SW 1271 (cell line): ENCODE measurements at places on chromosomes 1 and 21.

DNA sequence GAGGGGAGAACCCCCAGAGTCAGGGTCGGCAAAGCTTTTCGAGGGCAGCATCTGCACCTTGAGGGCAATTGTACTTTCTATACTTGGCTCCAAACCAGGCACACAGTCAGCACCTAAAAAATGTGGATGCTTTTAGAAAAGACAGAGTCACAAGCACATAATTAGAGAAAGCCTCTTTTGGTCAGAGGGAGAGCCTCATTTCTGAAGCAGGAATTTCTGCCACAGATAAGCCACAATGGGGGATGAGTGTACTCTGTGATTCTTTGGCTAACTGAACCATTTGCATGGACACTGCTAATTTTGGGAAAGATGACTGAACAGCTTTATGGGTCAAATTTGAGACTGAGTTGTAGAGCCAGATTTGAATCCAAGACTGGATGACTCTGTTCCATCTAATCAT is 635.7 kb downstream of the KIF26B start:
- DNase-seq, result no peak

DNA sequence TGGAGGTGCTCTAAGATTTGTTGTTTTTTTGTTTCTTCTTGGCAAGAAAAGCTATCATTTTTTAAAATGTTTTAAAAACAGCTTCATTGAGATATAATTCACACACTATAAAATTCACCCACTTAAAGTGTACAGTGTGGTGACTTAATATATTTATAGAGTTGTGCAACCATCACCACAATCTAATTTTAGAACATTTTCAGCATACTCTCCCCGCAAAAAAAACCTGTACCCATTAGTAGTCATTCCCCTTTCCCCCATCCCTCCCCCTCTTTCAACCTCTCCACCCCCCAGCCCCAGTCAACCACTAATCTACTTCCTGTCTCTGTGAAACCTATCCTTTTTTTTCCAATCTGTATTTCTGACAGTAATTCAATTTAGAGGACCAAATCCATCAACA is 30.6 kb downstream of the ZC3H11B start:
- no peak for DNase-seq

DNA sequence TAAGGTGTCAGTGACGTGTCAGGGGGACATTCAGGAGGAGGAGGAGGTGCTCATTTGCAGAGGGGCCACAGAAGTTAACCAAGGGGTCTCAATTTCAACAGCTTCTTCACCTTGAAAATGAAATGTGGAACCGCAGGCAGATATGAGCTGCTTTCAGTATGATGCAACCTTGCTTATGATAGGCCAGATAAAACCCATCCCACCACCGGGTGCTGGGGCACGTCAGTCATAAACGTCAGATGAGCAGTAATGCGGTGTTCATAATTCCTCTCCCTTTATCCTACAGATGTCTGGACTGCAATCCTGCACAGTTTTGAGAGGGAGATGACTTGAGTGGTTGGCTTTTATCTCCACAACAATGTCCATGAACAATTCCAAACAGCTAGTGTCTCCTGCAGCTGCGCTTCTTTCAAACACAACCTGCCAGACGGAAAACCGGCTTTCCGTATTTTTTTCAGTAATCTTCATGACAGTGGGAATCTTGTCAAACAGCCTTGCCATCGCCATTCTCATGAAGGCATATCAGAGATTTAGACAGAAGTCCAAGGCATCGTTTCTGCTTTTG is 1.7 kb downstream of the PTGFR start:
- no peak for DNase-seq

GRCh38 chr1:154747740-154748404 is 122.2 kb downstream of the KCNN3 start:
- no peak for DNase-seq

GRCh38 chr1:192357924-192358323 is 41.1 kb downstream of the RGS21 start:
- no peak for DNase-seq

DNA sequence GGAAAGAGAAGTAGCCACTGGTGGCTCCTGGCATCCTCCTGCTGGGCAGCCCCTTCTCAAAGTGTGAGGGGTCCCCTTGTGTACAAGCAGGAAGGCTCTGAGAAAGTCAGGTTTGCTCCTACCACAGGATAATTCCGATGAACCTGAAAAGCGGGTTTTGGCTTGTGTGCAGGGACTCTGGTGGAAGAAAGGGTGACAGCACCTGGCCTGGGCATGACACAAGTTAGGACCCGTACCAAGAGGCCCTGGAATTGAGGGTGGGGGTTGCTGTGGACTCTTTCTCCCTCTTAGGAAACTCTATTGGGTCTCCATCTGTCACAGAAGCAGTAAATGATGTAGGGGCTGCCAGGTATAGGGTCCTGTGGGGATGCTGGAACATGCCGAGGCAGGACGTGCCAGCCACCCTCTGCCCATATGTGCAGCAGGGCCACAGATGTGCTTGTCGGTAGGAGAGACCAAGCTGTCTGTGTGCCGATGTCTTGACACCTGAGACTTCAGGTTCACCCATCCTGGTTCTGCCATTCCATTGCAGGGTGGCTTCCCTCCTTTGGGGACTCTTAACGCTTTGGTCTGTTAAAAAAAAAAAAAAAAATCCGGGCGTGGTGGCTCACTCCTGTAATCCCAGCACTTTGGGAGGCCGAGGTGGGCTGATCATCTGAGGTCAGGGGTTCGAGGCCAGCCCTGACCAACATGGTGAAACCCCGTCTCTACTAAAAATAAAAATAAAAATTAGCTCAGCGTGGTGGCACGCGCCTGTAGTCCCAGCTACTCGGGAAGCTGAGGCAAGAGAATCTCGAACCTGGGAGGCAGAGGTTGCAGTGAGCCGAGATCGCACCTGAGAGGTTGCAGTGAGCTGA is 9.8 kb downstream of the C1orf35 start:
- DNase-seq, result no peak

DNA sequence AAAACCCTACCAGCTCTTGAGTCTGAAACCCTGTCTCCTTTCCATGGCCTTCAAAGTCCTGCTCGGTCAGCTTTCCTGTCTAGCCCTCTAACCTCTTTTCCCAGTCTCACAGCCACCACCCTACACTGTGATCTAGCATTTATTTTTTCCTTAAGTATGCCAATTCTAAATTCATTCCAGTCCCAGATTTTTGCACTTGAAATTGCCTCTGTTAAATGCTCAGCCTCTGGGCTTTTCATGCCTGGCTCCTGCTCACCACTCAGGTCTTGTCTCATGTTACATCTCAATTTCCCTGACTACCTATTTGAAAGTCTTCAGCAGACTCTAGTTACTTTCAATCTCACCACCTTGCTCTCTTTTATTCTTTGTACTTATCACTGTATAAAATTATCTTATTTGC is 176.2 kb downstream of the ADGRL4 start:
- no peak for DNase-seq

GRCh38 chr1:156804572-156805243 is 11.9 kb downstream of the SH2D2A start:
- DNase-seq, result no peak

GRCh38 chr1:159924025-159924790 is 1.1 kb downstream of the TAGLN2 start:
- DNase-seq, result peak; percentile 61

GRCh38 chr1:172040466-172040865 is 199.2 kb downstream of the DNM3 start:
- no peak for DNase-seq

DNA sequence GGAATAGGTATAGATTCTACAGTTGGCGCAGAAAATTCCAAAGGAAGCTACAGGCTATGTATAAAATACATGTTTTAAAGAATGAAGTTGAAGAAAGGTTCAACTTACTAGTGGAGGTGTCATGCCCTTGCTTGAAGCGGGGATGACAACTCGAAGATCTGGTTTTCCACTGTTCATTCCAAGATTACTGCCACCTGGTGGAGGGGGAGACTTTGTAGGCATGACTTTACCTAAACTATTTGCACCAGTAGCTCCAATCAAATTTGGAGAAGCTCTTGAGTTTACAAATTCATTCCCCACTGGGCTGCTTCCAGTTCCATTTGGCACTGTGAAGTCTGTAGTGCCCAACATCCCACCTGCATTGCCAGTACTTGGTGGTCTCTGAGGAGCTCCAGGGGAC is 81.7 kb downstream of the AXDND1 start:
- DNase-seq, result no peak

GRCh38 chr1:40986956-40987355 is 7.5 kb downstream of the CTPS1 start:
- DNase-seq, result no peak

DNA sequence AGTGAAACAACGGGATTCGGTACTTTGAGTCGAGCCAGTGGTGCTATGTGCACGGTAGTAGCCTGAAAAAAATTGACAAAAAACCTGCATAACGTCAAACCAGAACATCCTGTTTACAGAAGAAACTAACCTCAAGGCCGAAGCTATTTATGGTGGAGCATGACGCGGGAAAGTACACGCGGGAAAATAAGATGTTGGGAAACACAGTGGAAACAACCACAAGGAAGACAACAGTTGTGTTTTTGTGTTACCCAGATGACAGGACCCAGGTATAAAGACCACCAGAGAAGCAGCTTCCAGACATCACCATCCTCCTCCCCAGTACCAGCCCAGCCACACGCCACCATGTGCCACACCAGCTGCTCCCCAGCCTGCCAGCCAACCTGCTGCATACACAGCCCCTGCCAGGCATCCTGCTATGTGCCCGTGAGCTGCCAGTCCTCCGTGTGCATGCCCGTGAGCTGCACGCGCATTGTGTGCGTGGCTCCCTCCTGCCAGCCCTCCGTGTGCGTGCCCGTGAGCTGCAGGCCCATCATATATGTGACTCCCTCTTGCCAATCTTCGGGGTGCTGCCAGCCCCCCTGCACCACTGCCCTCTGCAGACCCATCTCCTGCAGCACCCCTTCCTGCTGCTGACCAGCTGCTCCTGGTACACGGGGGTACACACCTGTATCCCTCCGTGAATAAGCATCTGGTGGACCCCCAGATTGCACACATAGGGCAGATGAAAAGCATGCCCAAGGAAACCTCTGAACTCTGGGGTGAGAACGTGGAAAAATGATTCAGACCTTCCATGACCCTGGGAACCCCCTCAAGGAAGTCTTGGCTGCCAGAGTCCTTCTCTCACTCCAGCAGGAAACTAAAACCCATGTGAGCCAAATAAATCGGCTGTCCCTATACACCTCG is at the start of gene KRTAP12-3:
KRTAP12-3 (plus strand) TSS at position 298 of the 906 bp plus-strand sequence; CDS start at position 346, 48 bp downstream.
- DNase-seq, result no peak

- peak; percentile 54 for DNase-seq
Observed at GRCh38 chr1:55310505-55310971, 95.4 kb upstream of the USP24 start.

- no peak for DNase-seq
Observed at GRCh38 chr1:95888941-95889390, 655.0 kb downstream of the RWDD3 start.

DNA sequence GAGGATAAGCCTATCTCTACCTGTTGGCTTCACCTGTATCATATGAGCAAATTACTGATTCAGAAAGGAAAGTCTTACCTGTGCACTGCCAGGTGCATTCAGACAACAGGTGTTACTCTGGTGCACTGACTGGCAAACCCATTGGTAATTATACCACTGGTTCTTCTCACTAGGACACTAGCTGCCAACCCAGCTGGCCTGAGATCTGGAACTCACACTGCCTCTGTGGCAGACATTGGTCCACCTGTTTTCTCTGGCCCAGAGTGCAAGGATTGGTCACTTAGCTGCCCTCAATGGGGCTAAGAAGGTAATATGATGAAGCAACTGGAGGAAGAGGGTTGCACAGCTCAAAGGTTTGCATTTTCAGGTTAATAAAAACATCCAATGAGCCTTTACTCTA is 140.2 kb upstream of the DNAH14 start:
- no peak for DNase-seq

- DNase-seq, result no peak
Observed at GRCh38 chr1:29349871-29350491, 113.7 kb downstream of the PTPRU start.

DNA sequence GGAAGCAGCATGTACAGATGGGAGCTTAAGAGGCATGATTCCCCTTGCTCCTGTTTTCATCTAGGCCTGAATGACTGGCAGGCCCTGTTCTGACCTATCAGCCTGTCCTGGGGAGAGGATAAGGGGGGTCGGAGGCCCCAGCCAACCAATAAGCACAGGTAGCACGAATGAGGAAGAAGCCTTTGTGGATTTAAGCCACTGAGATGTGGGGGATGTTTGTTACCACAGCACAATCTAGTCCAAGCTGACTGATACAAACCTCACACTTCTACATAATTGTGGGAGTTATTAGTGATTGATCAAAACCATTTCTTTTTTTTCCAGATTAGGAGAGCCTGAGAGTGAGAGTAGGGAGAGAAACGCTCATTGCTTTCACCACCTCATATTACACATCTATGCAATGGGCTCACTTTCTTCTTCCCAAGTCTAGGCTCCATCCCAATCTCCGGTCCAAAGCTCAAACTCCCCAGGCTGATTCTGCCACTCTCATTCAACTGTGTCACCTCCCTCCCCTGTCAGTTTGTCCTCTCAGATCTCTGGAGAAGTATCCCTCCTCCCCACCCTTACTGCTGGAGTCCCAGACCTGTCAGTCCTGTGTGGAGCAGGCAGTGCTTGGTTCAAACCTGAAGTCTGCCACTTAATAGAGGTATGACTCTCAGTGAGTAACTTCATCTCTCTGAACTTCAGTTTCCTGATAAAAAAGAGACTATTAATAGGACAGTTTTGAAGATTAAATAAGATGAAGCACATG is 220.5 kb downstream of the PTPRU start:
- DNase-seq, result no peak

- DNase-seq, result peak; percentile 41
Observed at GRCh38 chr1:165698761-165699052, 345 bp upstream of the ALDH9A1 start.

GRCh38 chr1:82755191-82755590 is 954.5 kb downstream of the ADGRL2 start:
- DNase-seq, result no peak

DNA sequence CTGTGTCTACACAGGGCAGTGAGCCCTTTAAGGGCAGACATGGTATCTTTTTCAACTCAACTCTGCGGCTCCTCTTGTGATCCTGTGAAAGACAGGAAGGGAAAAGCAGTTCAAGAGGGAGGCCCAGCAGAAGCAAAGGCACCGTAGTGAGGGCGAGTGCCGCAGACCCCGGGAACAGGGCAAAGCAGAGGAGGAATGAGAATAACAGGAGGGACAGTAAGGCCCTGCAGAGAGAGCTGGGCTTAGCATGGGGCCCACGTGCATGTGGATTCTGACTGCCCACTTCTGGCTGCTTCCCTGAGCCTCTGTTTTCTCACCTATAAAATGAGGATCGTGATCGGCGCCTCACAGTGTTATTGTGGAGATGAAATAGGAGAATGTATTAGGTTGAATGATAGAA is 409.3 kb downstream of the PTPRU start:
- no peak for DNase-seq

DNA sequence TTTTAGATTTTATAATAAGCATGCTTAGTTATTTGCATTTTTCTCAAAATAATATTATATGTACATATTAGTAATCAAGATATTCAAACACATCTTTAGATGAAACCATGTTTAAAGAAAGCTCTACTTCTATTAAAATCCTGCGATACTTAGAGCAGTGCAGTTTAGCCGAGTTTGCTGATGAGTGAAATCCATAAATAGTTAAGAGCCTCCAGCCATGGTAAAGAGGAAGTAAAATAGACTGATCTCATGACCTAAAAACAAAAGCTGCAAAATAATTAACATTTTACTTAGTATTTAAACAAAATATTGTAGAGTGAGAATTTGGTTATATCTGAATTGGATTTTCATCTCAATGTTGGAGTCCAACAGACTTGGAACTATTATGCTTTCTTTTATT is 147.4 kb upstream of the NRIP1 start:
- DNase-seq, result no peak

- no peak for DNase-seq
Observed at GRCh38 chr21:32299695-32300094, 1.0 kb downstream of the MRAP start.
